ENCODE measurements at places on chromosomes 4 and X.

DNA sequence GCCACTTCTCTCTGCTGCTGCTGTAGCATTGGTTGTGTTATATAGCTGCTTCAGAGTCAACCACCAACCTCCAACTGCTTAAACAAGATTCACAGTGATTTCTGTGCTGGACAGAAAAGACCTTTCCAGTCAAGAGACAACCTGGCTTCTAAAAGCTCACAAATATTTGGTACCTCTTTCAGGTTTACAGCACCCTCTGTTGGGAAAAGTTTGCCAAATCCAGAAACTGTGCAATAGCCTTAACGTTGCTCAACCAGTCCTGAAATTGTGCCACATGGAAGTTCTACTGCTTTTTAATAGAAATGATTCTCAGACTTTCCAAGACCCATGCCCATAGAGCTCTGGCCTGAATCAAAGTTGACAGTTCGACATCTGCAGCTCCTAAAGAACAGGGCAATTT lies 842.1 kb upstream of the HTR2C start:
- DNase-seq, result no peak

GRCh38 chrX:150856101-150856500 lies 42.4 kb downstream of the CD99L2 start:
- DNase-seq, result no peak

DNA sequence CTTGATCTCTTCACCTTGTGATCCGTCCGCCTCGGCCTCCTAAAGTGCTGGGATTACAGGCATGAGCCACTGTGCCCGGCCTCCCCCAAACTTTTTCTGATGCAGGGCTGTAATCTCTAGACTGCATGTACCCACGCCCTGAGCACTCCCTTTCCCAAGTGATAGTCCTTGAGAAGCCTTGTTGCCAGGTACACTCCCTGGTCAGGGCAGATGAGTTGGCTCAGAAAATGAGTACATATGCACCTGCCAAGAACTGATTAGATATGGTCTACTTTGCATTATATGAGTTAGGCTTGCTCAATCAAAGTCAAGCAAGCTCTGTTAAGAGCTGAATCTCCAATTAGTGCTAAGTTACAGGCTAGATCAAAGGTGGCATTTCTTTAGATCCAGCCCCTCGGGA lies 20.3 kb downstream of the APOO start:
- no peak for DNase-seq

DNA sequence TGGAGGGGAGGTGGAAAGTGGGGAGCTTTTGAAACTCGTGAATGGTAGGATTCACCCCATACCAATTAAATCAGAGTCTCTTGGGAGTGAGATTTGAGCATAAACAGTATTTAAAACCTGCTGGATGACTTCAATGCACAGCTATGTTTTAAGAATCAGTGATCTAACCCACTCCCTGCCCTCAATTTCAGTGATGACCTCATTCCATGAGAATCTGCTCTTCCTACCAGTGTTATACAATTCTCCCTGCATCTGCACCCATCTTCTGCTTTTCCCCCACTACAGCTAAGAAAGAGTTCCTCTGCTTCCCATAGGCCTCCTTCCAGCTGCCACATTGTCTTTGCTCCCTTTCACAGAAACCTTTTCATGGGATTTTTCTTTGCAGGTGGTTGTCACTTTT lies 18.3 kb upstream of the H2AZ1 start:
- DNase-seq, result no peak

- no peak for DNase-seq
Observed at GRCh38 chr4:19592391-19592790, 659.3 kb upstream of the SLIT2 start.

GRCh38 chr4:176376032-176376614 lies 56.4 kb downstream of the SPCS3 start:
- DNase-seq, result no peak

DNA sequence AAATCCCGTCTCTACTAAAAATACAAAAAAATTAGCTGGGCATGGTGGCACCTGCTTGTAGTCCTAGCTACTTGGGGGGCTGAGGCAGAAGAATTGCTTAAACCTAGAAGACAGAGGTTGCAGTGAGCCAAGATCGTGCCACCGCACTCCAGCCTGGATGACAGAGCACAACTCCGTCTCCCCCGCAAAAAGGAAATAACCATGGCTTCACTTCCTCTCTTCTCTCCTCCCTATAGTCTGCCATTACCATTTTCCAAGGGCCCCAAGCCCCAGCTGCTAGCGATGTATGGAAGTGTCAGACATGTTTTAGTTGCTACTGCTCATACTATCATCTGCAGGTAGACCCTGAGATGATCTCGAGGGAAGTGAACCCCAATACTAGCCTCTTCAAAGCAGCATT lies 177.3 kb upstream of the FAM9B start:
- DNase-seq, result no peak

DNA sequence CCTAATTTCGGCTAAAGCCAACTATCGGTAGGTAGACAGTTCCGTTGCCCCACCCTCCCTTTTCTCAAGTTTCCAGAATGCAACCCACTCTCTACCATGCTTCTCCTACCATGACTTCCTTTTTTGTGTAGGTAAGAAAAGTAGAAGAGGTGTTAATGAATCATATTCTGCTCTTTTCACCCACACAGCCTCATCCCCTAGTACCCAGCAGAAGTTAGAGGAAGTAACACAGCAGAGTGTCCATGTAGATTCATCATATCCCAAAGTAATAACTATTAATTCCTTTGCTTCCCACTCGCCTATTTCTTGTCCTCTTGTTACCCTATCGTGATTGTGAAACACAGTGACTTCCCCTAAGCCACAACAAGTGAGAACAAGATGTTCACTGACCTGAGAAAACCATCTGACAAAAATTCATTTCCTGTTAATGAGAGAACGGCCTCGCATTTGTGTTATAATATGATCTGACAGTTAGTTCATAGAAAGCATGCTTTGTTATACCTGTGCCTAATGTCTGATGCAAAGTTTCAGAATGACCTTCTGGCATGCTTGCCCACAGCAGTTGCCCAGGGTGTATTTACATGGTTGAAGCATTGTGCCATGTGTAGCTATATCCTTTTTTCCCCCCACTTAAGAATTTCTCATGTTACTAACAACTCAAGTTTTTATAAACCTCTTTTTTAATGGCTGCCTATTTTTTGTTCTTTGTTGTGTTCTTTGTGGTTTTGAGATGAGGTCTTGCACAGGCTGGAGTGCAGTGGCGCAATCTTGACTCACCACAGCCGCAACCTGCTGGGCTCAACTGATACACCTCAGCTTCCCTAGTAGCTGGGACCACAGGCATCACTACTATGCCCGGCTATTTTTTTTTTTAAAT lies 185.6 kb downstream of the RAP1GDS1 start:
- no peak for DNase-seq

All from activated B cell treated with CpG ODN at 0.5 μM for 24 hours (primary cell).